ENCODE measurements at places on chromosomes 6 and 20. TPM values are rescaled to one million over a fixed set of nuclear protein-coding genes. Genes with fewer than 3 reads are reported as not detected.

RSPO4 gene
- 0.13 TPM for total RNA-seq

SLPI gene
- total RNA-seq: 3,615 TPM

ETV7 gene
- total RNA-seq: 4.6 TPM

GPR6 gene
- total RNA-seq: not detected

DSP gene
- 96.2 TPM for total RNA-seq

MTHFD1L gene
- total RNA-seq: 39.6 TPM

PKHD1 gene
- total RNA-seq: 77.5 TPM

PLA2G7 gene
- 1.9 TPM for total RNA-seq

TRIM10 gene
- total RNA-seq: 0.79 TPM

MDFI gene
- total RNA-seq: 16.9 TPM

TFAP2D gene
- not detected for total RNA-seq

HSPA1L gene
- 1.7 TPM for total RNA-seq

CD93 gene
- 104 TPM for total RNA-seq

VGLL2 gene
- not detected for total RNA-seq

SLX4IP gene
- 7.6 TPM for total RNA-seq

POLR3F gene
- 8.9 TPM for total RNA-seq

MYLK2 gene
- total RNA-seq: not detected
